ENCODE measurements at places on chromosomes 7 and 10.

DNA sequence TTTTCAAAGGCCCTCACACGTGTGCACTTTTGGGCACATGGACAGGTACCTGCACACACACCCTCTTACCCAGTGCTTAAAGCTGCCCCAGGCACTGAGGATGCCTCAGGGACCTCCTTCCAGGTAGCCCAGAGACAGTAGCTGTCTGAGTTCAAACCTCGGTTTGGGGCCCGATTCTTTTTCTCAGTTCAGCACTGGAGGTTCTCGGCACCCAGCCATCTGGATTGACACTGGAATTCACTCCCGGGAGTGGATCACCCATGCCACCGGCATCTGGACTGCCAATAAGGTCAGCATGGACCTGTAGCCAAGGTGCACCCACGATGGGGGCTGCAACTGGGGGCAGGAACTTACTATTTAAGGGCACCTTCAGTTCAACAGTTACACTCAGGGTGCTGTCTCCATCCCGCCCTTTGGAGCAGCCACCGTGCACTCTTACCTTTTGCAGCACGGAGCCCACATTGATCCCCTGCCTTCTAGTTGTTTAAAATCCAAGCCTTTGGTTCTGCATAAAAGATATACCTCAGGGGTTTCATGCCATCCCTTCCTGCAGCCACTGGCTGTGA lies 17.7 kb downstream of the CPA5 start:
- DNase-seq: no peak

DNA sequence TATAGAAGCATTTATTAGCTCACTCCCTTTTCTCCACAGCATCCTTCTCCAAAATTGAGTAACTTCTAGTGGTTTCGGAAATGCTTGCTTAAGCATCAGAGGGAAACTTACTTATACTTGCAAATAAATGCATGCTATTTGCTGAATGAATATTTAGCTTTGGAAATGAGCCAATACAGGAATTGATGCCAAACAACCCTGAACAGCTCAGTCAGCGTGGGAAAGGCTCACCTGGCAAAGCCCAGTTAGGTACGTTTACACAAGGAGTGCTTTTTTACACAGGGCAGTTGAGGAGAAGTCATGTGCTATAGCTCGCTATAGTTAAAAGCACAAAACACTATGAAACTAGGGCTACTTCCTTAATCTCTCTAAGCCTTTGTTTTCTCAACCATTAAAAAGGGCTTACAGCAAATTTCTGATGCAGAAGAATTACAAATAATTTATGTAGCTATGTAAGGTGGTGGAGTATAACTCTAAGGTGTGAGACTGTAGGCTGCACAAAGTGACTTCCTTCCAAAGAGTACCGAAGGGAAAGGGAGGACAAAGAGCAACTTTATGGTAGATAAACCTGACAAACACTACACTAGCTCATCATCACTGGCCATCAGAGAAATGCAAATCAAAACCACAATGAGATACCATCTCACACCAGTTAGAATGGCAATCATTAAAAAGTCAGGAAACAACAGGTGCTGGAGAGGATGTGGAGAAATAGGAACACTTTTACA lies 498.2 kb downstream of the PHTF2 start:
- DNase-seq: no peak

DNA sequence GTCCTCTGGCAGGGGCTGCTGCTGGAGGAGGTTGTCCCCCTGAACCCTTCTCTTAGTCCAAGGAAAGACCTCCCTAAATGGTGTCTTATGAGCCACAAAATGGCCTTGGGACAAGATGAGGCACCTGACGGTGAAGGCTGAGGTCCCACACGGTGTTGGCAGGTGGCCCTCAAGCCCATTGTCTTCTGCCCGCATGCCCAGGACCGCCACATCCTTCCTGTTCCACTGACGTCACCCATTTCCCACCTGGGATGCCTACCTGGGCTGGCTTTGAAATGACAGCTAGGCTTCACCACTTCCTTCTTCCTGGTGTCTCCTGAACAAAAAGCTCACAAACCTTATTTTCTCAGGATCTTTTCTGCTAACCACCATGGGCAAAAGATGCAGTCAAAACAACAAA lies 2.1 kb upstream of the DMBT1 start:
- DNase-seq: no peak

DNA sequence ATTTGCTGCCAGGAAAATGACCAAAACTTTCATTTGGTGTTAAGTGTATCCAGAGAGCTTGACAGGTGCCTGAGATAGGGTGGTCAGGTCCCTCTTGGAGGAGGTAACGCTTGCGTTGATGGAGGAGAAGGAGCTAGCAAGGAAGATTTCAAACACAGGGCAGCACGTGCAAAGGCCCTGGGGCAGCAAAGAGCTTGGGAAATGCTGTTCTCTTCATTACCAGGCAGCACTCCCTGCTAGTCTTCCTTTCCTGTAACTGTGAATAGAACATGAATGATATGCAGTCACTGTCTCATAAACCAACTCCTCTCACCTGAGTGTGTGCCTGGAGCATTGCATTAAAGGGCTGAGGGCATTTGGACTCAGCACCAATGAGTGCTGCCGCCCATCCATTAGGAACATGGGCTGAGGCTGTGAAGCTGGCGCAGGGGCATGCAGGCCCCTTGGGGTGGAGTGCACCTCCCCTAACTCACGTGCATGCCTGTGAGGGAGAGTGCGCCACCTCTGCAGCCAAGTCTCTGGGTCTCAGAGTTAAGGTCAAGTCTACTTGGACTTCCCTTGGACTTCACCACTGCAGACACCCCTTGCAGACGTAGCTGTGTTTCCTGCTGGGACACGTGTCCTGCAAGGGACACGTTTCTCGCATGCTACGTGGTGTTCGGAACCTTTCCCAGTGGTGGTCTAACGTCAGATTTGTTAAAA lies 136.8 kb downstream of the PAXIP1 start:
- DNase-seq: no peak

DNA sequence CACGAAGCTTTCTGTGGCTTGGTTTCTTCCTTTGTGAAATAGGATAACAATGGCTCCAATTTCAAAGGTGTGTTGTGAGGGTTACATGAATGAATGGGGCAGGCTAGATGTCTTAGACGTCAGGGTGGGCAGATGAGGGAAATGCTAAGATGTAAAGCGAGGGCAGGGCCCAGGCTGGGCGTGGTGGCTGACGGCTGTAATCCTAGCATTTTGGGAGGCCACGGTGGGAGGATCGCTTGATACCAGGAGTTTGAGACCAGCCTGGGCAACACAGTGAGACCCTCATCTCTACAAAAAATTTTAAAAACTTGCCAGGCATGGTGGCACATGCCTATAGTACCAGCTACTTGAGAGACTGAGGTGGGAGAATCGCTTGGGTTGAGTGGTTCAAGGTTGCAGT lies 607.7 kb upstream of the FOXK1 start:
- DNase-seq: peak; percentile 32

DNA sequence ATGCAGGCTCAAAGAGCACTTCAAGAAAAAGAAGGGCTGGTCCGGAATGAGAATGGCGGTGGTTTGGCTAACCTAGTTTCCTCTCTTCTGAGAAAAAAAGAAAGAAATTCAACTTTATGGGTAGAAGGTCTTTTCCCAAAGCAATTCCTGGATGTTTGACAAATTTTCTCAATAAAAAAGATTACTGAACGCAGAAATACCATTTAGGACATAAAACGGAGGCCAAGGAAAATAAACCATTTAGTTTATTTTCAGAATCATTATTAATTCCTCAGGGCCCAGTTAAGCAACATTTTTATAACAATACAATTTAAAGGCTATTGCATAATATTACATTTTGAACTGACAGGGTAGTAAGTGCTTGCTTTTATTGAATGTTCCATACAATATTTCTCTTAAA lies 284.6 kb upstream of the ANKRD30A start:
- DNase-seq: no peak

DNA sequence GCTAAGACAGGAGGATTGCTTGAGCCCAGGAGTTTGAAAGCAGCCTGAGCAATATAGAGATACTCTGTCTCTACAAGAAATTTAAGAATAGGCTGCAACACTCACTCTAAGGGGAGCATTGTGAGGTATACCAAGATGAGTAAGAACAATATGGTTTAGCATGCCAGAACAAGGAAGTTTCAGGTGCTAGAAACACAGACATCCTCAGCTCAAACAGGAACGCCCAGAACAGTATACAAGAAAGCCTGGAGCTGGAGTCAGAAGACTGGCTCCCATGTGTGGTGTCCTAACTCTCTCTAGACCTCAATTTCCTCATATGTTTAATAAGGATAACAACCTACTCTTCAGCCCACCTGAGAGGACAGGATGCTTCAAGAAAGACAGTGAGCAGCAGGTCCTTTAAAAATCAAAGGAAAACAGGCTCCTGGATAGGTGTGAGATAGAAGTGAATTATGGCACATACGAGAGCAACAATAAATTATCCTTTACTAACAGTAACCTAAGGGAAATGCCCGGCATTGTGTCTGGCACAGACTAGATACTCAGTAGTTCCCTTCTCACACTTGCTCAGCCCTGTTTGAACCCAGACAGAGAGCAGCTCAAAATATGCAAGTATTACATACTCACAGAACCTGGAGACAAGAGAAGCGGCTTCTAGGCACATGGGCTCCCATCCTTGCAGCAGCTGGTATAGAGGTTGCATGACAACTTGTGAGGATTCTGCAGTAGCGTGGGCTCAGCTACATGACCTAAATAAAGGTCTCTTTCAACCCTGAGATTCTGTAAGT lies 45.4 kb downstream of the KAT6B start:
- no peak for DNase-seq
